ENCODE measurements at places on chromosomes 4 and X.

GRCh38 chr4:74266081-74266480 lies 42.2 kb upstream of the EPGN start:
- H3K27me3 ChIP-seq, result no peaks in the 10 kb centered on the region
- H3K36me3 ChIP-seq, result no peaks in the 10 kb centered on the region
- no peak overlapping the region for H3K27ac ChIP-seq
- no peak overlapping the region for H3K4me3 ChIP-seq
- H3K4me1 ChIP-seq, result peaks cover 10% of the 10 kb centered on the region

GRCh38 chr4:134762053-134762452 lies 560.5 kb upstream of the PABPC4L start:
- H3K27me3 ChIP-seq, result no peaks in the 10 kb centered on the region
- H3K4me1 ChIP-seq, result no peaks in the 10 kb centered on the region
- H3K4me3 ChIP-seq, result no peak overlapping the region
- no peaks in the 10 kb centered on the region for H3K36me3 ChIP-seq
- no peak overlapping the region for H3K27ac ChIP-seq

DNA sequence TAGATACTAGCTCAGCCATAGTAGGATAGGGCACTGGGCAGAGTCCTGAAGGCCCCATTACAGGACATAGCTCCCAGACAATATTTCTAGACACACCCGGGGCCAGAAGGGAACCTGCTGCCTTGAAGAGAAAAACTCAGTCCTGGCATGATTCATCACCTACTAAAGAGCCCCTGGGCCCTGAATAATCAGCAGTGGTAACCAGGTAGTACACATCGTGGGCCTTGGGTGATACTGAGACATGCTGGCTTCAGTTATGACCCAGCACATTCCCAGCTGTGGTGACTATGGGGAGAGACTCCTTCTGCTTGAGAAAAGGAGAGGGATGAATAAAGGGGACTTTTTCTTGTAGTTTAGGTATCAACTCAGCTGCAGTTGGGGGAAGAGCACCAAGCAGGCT lies 104.3 kb upstream of the STK26 start:
- H3K27ac ChIP-seq, result no peak overlapping the region
- H3K27me3 ChIP-seq, result no peaks in the 10 kb centered on the region
- no peaks in the 10 kb centered on the region for H3K4me1 ChIP-seq
- DNase-seq, result no peak

DNA sequence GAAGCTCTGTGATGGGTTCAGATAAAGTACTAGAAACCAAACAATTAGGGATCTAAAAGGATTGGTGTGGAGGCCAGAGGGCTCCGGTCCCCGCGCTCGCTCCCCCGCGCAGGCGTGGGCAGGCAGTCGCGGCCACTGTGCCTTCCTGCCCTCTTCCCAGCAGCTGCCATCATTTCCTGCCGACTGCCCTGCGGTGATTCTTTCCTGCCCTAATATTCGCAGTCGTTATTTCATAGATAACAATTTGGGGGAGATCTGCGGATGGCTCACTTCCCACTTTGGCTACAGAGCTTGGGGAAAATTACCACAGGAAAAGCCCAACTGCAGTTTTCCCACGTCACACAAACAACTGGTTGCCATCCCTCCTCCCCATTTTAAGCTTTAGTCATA lies 2.2 kb downstream of the GRIA2 start:
- no peaks in the 10 kb centered on the region for H3K4me1 ChIP-seq
- peaks cover 1% of the 10 kb centered on the region for H3K36me3 ChIP-seq
- H3K27me3 ChIP-seq, result peaks cover 18% of the 10 kb centered on the region
- DNase-seq, result no peak
- no peak overlapping the region for H3K4me3 ChIP-seq
